T-cell (primary cell): ENCODE measurements at places on chromosomes 16 and 17.

DNA sequence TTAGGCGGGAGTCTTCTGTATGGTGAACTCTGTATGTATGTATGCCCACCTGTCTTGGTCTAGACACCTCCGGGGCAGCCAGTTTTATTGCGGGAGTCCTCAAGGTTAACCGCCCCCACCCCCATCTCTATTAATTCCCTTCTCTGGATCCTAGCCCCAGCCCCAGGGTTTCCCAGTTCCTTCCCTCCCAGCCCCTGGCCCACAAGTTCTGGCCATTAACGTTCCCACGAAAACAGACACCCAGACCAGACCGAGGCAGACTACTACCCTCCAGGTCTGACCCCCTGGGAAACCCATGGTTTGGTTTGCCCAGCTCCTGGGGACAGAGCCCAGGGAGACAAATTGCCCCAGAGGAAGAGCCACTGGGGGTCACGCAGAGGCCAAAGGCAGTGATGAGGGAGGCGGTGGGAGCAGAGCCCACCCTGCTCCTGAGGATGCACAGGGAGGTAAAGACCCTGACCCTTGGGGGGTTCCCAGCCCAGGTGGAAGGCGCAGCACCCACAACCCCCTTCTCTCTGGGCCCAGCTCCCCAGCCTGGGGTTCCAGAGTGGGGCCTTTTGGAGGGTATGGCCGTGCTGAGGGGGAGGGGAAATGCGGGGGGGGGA, 8.5 kb downstream of the TBKBP1 start:
- no peak for DNase-seq

DNA sequence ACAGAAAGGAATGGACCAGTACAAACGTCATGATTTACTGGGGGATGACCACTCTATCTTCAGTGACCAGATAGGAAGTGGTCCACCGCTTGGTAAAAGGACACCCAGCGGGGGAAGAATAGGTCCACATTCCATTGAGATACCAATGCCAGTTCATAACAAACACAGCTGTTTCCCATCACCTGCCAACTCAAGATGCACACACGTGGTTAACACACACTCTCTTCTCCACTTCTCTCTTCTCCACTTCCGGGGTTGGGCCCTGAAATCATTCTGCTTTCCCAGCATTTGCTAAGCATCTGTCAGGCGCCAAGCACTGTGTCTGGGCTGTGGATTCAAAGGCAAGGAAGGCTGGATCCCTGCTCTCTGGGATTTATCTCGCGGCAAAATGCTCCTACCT, 175.5 kb downstream of the SLC39A11 start:
- no peak for DNase-seq

DNA sequence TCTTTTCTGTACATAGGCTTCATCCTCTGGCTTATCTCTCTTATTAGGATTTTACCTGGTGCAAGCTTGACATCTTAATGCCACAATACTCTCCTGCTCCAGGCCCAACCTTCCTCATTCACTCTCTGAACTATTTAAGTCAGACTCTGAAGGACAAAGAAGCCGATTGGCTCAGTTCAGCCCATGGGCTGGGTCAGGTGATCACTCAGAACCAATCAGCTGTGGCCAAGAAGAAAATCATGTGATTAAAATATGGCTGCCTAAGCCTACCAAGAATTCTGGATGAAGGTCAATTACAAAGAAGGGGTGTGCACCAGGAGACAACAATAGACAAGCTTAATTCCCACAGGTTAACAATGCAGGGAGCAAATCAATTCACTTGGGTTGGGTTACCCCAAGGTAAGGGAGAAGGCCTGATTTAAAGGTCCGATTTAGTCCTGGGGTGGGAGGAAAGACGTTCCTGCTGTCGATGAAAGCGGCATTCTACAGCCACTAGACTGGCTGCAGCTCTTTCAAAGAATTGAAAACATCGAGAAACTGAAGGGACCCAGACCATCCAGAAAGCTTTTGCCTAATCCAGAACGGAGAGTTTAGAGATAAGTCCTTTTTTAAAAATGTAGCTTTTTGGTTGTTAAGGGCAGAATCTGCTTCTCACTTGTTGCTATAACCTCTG, 42.9 kb upstream of the NFAT5 start:
- no peak for DNase-seq

GRCh38 chr17:11561281-11561680, 37.0 kb upstream of the DNAH9 start:
- no peak for DNase-seq

DNA sequence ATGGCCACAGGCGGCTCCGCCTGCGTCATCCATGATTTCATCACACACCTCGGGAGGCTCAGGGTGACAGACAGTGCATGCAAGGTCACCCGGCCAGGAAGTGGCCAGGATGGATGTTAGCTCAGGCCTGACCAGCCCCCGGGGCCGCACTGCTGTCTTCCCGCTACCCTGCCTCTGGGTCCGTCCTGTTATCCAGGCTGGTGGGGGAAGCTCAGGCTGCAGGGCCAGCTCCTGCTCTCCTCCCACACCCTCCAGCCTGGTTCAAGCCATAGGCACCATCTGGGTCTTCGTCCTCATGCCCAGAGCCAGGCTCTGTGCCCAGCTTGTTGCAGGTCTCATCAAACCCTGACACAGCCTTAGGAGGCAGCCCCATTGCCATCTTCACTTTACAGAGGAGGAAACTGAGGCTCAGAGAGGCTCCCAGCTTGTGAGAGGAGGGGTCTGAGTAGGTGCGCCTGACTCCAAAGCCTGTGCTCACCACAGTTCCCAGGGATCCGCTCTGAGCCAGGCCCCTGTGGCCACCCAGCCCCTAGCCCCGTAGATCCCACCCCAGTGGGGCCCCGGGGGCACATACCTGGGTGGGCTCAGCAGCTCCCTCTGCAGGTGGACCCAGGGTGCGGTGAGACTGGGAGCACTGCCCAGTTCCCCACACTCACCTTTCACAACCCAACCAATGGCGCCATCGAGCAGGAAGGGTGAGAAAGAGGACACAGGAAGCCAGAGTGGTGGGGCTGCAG, 412 bp upstream of the ADGRG3 start:
- DNase-seq: no peak

GRCh38 chr16:946048-946395, 24.8 kb downstream of the LMF1 start:
- no peak for DNase-seq

DNA sequence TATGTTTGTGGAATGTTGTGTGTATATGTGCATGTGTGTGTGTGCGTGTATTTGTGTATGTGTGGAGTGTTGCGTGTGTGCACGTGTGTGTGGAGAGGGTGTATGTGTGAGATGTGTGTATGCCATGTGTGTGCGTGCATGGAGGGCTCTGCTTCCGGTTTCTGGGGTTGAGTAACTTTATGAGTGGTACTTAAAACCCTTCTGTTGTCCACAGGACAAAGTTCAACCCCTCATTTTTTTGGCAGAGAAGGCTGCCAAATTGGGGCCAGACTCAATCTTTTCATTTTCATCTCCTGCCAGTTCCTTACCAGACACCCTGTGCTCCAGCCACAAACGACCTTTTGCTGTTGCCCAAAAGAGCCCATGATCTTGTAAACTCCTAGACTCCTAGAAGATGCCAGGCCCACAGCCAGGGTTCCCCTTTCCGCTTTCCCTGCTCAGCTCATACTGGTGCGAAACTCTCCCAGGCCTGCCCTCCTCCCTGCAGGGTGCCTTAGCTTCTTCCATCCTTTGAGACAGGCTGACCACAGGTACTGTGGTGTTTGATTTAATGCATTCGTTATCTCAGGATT, 100.2 kb downstream of the CMIP start:
- DNase-seq: no peak
